ENCODE measurements at places on chromosomes 16 and 17.

GRCh38 chr17:79081571-79082276 lies 7.1 kb downstream of the ENGASE start:
- DNase-seq, result no peak

- no peak for DNase-seq
These were observed 24.2 kb downstream of the B9D1 start for GRCh38 chr17:19338031-19338990.

- peak; percentile 51 for DNase-seq
These were observed 699 bp downstream of the MPRIP start for GRCh38 chr17:17042851-17043460.

- no peak for DNase-seq
These were observed 4.3 kb upstream of the CYBA start for GRCh38 chr16:88655053-88655732.

DNA sequence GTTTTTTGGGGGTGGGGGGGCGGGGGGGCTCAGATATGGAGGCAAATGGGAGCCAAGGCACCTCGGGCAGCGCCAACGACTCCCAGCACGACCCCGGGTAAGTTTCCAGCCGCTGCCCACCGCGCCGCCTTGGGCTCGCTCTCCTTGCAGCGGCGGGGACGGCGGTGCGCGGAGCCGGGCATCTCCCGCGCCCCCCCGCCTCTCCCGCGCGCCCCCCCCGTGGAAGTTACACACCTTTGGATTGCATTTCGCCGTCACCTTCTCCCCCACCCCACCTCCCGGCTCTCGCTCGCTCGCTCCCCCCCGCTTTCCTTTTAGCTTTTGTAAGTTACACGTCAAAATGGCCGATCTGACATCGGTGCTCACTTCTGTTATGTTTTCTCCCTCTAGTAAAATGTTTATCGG lies 387 bp downstream of the MSI2 start:
- no peak for DNase-seq

DNA sequence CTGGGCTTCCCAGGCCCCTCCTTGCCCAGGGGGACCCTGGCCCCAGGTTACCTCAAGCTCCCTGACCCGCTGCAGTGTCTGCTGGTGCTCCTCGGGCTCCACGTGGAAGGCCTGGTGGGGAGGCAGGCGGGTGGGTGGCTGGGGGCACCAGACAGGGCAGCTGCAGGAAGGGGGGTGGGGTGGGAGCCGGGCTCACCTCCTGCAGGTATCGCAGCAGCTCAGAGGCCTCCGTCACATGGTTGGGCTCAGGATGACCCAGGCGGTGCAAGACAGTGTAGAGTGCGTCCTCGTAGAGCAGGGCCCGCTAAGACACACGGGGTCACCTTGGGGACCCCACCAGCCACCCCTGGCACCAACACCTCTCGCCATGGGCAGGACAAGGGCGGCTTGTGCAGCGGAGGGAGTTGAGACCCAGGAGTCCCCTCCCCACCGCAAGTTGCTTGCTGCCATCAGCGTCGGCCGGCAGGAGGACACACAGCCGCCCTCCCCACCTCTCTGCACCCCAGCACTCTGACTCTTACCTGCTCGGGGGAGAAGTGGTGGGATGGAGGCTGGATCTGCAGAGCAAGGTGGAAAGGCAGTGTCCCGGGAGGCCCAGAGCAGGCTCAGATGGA lies 1.1 kb downstream of the UNC13D start:
- no peak for DNase-seq

DNA sequence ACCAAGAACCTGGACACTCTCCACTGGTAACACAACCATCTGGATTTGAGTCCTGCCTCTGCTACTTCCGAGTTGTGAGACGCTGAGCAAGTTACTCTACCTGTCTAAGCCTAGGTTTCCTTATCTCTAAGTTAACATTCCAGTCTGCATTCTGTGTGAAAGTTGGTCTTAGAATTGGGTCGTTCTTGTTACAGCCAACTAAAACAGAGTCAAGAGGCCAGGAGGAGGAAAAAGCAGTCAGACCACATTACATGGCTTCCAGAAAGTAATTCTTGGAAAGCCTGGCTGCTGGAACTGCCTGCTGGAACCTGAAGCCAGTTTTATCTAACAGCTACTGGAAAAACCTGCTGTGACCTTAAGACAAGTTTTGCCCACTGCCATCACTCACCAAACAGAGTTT lies 38.4 kb upstream of the XYLT1 start:
- no peak for DNase-seq

DNA sequence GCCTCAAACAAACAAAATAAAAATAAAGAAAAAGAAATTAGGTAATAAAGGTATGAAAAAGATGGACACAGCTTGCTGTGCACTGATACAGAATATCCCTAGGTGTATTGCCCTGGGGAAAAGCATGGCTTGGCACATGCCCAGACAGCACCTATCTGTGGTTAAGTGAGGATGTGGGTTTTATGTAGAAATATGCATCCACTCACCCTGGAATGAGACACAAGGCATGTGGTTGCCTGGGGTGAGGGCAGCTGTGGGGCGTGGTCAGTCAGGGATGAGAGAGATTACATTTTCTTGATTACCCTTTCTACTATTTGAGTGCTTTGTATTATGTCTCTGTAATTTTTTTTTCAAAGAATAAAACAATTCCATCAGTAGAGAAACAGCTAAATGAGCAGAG lies 6.9 kb downstream of the PLLP start:
- no peak for DNase-seq

- no peak for DNase-seq
These were observed 479.9 kb upstream of the CDH11 start for GRCh38 chr16:65601781-65602180.

GRCh38 chr16:66408163-66409048 lies 18.7 kb upstream of the BEAN1 start:
- no peak for DNase-seq

GRCh38 chr17:77459018-77459755 lies 318.4 kb downstream of the SEC14L1 start:
- DNase-seq, result no peak

DNA sequence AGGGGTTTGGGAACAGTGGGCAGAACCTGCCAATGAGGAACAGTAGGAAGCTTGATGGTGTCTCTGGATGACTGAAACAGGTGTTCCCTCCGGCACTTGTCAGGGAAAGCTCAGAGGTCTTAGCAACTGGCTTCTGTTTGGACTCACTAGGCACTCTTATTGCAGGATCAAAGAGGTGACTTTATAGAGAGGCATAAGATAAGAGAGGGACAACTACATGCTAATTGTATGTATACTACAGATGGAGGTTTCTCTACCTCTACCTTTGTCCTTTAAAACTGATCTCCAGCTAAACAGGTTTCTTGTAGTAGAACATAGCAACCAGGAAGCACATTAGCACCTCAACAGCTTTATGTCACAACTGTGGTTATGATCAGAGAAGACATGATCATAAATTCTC lies 7.6 kb downstream of the CNTD1 start:
- DNase-seq, result no peak

DNA sequence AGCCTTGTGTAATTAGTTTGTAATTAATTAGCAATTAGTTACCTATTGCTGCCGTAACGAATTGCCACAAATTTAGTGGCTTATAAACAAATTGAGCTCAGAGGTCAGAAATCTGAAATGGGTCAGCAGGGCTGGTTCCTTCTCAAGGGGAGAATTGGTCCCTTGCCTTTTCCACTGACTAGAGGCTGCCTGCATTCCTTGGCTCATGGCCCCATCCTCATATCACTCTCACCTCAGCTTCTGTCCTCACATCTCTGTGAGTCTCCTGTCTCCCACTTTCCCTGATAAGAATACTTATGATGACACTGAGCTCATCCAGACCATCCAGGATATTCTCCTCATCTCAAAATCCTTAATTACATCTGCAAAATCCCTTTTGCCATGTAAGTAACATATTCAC lies 31.0 kb upstream of the NGFR start:
- DNase-seq, result no peak

DNA sequence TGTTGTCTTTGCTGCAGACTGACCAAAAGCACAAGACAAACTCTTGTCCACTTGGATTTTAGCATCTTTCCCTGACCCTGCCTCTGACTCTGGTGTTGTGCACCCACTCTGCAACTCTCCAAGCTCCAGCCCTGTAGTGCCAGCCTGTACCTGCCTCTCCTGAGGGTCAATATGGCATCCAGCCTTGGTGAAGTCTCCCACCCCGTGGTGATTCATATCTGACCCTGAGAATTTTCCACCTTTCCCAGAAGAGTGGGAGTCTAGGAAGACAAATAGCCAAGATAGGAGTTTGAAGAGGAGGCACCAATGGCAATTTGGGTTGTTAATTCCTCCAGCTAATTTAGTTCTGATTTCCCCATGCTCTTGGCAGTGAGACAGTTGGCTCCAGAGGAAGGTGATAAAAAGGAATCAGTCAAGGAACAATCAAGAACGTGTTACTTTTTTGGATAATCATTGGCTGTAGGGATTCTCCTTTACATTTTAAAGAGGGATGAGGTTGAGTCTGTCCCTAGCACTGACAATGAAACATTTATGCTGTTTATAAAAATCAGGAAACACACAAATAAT lies 416.0 kb downstream of the MAF start:
- no peak for DNase-seq

GRCh38 chr16:76474048-76474447 lies 196.8 kb downstream of the CNTNAP4 start:
- DNase-seq, result no peak

DNA sequence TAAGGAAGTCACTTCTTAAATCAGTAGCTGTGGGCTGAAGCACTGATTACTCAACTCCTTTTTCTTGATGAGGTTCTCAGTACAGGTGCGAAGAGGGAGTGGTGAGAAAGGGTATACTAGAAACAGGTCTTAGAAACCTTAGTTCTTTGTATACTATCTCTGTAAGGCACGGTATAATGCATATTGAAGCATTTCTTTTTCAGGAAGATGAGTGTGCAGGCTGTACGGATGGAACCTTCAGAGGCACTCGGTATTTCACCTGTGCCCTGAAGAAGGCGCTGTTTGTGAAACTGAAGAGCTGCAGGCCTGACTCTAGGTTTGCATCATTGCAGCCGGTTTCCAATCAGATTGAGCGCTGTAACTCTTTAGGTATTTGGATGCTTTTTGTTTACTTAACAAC lies 39.2 kb downstream of the CYLD start:
- DNase-seq, result no peak

DNA sequence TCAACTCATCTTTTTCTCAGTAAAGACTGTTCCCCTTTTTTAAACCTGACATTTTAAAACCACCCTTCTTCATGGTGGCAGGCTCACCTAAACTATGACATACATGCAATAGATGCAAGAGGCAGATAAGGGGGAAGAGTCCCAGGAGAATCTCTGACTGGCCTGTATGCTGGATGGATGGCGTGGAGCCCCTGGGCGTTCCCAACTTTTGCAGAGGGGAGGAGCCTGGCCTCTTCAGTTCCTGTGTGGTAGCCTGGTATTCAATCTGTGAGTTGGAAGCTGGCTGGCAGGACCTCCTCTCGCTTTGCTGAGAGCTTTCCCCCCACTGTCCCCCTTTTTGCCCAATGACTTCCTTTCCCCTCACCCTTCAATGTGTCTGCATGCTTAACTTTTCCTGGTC lies 217.6 kb upstream of the CA10 start:
- no peak for DNase-seq

DNA sequence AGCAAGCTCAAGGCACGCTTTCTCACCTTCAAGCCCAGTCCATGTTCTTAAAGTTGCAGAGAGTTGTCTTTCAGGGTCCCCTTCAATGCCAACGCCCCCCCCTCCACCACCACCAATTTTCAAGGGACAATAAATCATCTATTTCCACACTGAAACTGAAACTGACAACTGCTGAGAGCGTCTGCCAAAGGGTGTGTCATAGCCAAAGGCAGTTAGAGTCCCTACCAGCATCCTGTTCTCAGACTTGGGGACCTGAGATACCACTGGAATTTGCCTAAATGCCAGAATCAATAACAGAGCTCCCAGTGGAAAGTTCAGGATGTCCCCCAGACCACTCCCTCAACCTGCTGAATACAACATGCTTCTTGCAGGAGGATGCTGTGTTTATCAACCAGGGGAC lies 133.2 kb upstream of the SOX9 start:
- DNase-seq, result no peak

DNA sequence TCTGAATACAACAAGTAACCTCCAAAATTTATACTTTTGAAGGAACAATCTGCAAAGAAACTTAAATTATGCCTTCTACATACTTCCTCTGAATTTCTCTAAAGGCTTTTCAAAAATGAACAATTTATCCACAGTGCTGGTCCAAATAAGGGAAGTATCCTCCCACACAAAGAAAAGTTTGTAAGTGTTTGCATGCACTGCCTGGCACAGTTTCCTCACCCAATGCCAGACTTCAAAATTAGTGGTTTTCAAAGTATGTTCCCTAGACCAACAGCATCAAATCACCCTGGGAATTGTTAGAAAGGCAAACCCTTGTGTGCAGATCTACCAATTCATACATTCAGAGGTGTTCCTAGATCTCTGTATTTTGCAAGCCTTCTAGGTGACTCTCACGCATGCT lies 82.5 kb downstream of the PCTP start:
- DNase-seq, result peak; percentile 16

DNA sequence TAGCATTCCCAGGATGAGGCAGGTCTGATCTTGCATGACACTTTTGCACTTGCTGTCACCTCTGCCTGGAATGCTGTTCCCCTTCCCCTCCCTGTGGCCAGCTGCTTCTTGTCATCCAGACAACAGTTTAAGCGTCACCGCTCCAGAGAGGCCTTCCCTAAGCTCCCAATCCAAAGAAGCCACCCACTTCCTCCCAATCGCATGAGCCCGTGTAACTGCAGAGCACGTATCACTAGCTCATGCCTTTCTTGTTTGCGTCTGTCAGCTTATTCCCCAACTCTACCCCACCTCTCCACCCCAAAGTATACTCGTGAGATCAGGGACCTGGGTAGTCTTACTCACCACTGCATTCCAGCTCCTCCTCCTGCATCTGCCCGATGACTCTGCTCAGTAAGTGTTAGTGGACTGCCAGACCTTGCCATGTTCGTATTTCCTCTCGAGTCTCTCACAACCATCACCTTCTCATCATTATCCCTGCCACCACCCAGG lies 92.8 kb downstream of the GAS7 start:
- DNase-seq, result peak; percentile 10

DNA sequence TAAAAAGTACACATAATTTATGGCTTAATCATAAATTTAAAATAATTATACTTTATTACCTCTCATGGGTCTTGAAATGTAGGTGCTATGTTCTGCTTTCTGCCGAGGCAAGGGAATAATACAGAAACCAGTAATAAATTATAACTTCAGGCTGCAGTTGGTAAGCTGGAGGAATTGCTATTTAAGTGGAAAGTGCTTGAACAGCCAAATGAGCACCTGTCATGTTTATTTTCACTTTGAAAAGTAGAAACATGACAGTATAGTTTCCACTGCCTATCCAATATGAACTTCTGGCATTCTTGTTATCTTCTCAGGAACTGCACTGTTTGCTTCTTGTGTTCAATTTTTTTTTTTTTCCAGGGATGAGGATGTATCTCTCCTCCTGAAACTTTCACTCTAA lies 146.0 kb downstream of the FTO start:
- no peak for DNase-seq

DNA sequence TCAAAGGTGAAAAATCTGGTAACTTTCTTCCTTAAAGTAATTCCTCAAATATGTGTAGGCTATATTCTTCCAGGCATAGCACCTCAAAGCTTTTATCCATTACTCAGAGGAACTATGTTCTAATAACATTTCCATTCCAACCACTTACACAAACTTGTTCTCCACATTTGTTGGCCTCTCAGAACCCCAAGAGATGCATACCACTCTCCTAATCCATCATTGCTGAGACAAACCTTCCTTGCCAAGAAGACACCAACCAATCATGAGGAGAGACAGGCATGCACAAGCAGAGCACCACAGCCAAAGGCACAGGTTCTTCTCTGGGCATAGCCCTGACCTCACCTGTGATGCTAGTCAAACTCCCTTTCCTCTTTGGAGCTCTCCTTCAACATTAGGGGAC lies 20.9 kb downstream of the CDH11 start:
- no peak for DNase-seq

GRCh38 chr16:88812513-88813268 lies 963 bp upstream of the APRT start:
- DNase-seq, result no peak
